ENCODE measurements at places on chromosomes 4 and X. TPM values are rescaled to one million over a fixed set of nuclear protein-coding genes. Genes with fewer than 3 reads are reported as not detected.

DNA sequence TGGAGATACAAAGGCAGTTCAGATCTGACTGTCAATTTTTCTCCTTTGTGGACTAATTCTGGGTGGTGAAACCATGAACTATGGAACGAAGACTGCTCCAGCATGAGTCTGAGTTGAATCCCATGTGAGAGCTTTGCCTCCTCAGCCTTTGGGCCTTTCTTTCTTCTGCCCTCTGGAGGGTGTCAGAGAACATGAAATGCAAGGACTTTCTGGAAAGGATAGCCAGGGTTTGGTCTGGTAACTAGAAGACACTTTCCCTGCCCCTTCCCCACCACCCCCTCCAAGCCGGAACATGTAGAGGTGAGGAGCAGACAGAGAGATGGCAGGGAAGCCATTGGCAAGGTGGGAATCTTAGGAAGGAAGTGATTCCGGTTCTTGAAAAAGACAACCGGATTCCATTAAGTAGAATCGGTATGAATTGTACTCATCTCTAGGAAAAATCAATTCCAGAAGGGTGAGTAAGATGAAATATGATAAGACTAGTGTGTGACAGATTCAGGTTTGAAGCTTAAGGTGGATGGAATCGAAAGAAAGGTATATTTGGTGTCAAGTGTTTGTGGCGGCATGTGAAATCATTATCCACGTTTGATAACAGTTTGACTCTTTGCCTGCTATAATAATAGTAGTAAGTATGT is 19.0 kb downstream of the FHL1 start:
- no peak for DNase-seq

The KLF8 gene
- polyA plus RNA-seq = 4.3 TPM

The KDM5C gene
- 38.2 TPM for polyA plus RNA-seq

The MORC4 gene
- polyA plus RNA-seq = 44.8 TPM

DNA sequence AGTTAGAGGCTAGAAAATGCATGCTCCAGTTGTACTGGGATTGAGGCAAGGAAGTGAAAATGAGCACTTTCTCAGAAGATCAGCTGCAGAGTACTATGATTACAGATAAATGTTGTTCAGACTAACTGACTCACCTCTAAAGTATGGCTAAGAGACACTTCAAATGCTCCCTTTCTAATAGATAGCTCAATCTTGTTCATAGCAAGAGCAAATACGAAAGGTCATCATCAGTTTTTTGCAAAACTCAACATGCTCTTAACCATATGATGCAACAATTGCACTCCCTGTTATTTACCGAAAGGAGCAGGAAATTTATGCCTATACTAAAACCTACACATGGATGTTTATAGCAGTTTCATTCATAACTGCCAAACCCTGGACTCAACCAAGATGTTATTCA is 838.4 kb upstream of the INTU start:
- DNase-seq = no peak

The CYLC1 gene
- polyA plus RNA-seq = not detected

- no peak for DNase-seq
Observed at GRCh38 chrX:149521438-149521837, 16.3 kb upstream of the IDS start.

The DCTD gene
- 64.5 TPM for polyA plus RNA-seq

GRCh38 chr4:7330811-7331681 is 103.7 kb downstream of the PSAPL1 start:
- no peak for DNase-seq

The UVSSA gene
- polyA plus RNA-seq = 4.5 TPM

DNA sequence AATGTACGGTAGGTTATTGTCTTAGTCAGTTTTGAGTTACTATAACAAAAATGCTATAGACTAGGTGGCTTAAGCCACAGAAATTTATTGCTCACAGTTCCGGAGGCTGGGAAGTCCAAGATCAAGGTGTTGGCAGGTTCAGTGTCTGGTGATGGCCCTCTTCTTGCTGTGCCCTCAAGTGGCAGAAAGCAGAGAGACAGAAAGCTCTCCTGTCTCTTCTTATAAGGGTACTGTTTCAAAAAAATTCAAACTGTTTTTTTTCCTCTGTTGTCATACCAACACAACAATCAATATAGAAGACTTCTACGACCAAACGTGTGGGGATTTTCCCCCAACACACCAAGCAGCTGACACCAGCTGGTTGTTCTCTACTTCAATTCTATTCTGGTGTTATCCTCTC is 53.4 kb downstream of the ADGRG4 start:
- no peak for DNase-seq

The SULT1E1 gene
- polyA plus RNA-seq = 27.2 TPM

GRCh38 chr4:186096681-186097165 is 7.8 kb upstream of the FAM149A start:
- no peak for DNase-seq

The ZNF630 gene
- 2.4 TPM for polyA plus RNA-seq
